ENCODE measurements at places on chromosomes 2 and 18.

DNA sequence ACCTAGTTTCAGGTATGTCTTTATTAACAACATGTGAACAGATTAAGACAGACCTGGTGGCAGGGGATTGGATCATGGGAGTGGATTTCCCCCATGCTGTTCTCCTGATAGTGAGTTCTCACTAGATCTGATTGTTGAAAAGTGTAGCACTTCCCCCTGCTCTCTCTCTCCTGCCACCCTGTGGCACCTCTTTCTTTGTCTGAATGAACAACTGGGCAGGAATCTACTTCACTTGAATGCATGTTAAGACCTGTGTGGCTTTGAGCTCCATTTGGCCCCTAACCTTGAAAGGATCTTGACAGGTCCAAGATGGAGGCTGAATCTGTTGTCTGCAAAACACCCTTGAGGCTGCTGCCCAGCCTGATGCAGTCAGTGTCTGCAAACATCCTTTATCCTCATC is 194.4 kb downstream of the RNF144A start:
- DNase-seq: peak; percentile 59

GRCh38 chr18:44895176-44895798 is 214.6 kb downstream of the SETBP1 start:
- peak; percentile 73 for DNase-seq

GRCh38 chr18:61898640-61899101 is 5.9 kb upstream of the RNF152 start:
- no peak for DNase-seq

GRCh38 chr18:2027016-2027415 is 544.3 kb downstream of the METTL4 start:
- DNase-seq: no peak

- no peak for DNase-seq
Measured at GRCh38 chr2:225337183-225337582, 62.3 kb upstream of the NYAP2 start.

DNA sequence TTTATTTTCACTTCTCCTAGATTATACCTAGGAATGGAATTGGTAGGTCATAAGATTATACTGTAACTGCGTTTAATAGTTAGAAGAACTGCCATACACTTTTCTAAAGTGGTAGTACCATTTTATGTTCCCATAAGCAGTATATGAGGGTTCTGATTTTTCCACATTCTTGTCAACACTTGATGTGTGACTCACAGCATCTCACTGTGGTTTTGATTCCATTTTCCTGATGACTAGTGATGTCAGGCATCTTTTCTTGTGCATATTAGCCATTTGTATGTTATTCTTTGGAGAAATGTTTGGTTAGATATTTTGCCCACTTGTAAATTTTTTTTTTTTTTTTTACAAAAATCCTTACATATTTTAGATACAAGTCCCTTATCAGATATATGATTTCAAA is 2.3 kb downstream of the DCAF17 start:
- no peak for DNase-seq

- no peak for DNase-seq
Measured at GRCh38 chr2:96116879-96117533, 635 bp upstream of the ADRA2B start.

DNA sequence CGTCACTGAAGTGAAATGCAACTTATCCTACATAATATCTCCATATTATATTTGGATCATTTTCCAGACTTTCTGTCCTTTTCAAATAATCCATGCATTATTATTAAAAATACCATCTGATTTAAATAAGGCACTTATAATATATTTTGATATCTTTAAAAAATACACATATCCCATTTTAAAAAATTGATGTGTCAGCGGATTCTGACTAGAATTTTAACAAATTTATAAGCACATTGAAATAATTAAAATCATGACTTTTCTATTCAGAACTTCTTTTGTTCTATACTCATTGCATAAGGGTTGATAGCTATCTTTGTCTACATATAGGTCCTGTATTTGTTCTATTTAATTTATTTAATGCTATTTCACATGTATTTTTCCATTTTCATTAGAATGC is 199.0 kb upstream of the DSEL start:
- no peak for DNase-seq

- DNase-seq: peak; percentile 26
Measured at GRCh38 chr18:48023334-48024008, 93.0 kb upstream of the SMAD2 start.

DNA sequence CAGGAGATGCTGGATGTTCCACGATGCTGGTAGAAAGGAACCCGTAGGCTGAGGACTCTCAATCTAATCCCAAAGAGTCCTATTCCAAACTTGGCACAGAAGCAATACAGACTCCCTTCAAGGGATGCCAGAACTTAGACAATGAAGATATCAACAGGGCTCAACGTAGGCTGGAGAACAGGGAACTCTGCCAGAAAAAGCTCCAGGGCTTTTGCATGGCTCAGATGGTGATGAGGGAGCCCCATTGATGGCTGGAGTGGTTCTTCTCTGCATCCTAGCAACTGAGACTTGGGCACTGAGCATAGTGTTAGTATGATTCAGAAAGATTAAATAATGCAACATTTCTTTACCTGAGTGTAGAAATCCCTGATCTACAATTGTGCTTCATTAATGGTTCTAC is 117.2 kb upstream of the NCK2 start:
- DNase-seq: no peak

DNA sequence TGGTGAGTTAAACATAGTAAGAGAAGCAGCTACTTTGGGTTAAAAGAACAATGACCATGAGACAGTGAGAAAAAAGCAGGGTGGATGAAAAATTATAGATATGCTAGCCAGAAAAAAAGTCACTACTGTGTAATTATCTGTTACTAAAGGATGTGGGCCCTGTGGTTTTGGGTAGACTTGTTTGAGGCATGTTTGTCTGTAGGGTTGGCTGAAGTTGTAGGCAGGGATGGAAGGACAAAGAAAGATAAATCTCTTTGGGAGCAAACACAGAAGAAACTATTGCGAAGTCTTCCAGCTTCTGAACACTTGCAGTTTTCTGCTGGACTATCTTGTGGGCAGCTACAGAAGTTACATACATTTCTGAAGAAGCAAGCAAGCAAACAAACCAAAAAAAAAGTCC is 28.2 kb downstream of the RND3 start:
- no peak for DNase-seq

DNA sequence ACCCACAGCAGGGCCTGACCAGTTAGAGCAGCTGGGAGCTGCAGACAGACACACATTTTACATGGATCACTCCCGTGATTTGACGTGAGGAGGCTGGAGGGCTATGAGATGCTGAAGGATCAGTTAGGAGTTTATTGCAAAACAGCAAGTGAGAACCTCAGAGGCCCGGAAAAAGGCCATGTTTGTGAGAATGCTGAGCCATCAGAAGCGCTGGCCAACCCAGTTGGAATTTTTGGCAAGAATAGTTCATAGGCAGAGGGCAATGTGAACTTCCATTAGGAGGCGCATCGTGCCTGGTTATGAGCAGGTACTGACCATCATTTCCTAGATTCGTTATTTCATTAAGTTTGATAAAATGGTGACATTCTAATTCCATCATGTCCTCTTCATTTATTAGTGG is 23.3 kb upstream of the LMAN1 start:
- DNase-seq: no peak

- DNase-seq: no peak
Measured at GRCh38 chr2:207092818-207093217, 72.9 kb downstream of the KLF7 start.

GRCh38 chr2:13089971-13090370 is 373.2 kb downstream of the TRIB2 start:
- DNase-seq: no peak

DNA sequence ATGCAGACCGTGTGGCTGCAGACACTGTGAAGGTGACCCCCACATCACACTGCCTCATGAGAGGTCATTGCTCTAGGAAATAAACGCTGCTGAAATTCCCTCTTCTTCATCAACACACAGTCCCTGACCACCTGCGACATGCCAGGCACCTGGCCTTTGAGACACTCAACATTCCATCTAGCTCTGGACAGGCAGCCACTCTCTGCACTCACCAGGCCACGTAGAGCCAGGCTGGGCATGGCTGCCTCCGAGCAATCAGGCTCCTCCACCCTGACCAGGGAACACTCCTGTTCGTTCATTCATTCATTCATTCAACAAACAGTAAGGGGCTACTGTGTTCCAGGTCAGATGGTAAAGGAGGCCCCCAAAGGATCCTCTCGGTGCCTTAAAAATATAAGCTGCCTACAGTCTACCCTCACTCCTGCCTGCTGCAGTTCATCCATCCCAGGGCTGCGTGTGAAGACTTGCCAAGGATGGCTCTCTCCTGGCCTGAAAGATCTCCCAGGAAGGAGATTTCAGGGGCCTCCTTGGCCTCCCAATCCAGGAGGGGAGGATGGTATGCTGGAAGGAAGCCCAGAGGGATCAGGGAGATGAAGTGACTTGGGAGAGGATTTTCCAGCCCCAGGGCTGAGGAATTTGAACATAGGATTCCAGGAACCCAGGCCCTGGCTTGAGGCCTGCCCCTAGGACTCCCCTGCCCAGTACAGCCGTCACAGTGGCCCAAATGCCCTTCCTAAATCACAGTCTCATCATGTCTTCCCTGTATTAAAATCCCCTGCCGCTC is 66.7 kb downstream of the TNS1 start:
- no peak for DNase-seq

- no peak for DNase-seq
Measured at GRCh38 chr2:231642631-231643494, 50.2 kb downstream of the TEX44 start.

Measured in NCI-H187 treated with DMSO at 0.1 percent for 48 hours (cell line).